ENCODE measurements at places on chromosomes 6 and 20.

- DNase-seq: no peak
Observed at GRCh38 chr6:20479526-20479925, 54.7 kb upstream of the CDKAL1 start.

DNA sequence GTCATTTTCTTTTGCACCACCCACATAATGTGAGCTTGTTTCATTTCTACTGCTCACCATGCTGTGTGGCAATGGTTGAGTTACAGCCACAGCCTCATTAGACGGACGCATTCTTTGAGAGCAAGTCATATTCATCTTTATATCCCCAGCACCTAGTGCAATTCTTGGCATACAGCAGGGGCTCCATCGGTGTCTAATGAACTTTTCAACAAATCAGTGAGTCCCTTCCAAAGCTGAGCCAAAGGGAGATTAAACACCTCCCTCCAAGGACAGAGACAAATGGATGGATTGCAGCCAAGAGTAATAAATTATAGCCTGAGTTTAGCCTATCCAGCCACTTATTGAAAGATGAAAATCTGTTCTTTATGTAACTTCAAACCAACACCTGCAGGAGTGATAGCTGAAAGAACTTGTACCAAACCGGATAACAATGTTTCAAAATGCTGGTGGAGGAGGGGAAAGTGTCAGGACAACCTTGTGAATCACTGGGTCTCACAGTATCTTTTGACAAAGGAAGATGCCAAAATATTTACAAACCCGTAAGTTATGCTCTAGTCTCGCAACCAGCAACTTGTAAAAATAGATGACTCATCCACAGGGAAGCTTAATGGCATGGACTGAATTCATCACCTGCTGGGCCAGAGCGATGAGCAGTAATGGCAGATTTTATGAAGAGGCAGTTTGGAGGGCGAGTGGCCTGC lies 139.0 kb downstream of the PXDC1 start:
- no peak for DNase-seq

DNA sequence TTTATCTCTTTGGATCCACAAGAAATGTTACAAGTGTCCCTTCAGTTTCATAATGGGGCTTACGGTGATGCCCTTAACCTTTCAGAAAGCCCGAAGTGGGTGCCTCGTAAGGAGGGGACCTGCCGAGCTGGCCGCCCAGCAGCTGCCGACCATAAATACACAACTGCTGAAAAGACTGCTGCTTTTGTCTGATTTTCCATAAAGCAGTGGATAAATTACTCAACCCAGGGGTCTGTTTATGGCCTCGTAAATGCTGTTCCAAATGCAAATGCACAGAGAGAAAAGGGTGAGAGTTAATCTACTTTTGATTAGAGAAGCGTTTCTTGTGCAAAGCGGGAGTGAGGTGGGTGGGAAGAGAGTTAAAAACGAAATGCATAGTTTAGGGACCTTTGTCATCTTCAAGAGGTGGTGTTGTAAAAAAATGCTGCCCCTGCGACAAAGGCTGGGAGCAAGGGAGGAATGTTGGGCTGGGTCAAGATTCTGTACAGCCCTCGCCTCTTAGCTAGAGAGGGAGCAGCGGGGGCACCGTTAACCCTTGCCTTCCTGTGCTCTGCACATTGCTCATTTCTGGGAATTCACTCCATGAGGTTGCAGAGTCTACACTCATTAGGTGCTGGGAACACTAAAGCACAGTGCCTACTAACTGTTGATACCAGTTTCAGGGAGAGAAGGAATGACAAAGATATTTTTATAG lies 112.0 kb upstream of the MTHFD1L start:
- DNase-seq: no peak

GRCh38 chr6:29602564-29603361 lies 17.8 kb downstream of the OR2H2 start:
- DNase-seq: no peak

- no peak for DNase-seq
Observed at GRCh38 chr20:52996658-52997057, 24.5 kb downstream of the TSHZ2 start.

DNA sequence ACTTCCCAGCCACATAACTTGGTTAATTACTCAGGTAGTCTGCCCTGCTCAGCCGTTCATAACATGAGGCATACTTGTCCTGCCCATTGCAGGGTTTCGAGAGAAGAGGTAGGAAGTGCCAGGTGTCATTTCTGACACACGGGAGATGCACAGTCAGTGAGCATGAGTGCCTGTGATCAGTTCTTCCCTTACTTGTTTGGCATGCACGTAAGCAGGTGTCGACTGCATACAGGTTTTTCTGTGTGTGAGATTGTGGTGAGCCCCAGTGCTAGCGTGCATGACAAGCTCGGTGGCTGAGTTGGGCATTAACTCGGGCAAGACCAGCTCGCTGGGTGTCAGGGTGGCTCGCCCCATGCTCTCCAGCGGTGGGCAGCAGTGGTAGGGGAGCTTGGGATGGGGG lies 51.2 kb upstream of the SLC22A1 start:
- no peak for DNase-seq

GRCh38 chr20:25856256-25856884 lies 159.7 kb upstream of the ZNF337 start:
- DNase-seq: no peak

DNA sequence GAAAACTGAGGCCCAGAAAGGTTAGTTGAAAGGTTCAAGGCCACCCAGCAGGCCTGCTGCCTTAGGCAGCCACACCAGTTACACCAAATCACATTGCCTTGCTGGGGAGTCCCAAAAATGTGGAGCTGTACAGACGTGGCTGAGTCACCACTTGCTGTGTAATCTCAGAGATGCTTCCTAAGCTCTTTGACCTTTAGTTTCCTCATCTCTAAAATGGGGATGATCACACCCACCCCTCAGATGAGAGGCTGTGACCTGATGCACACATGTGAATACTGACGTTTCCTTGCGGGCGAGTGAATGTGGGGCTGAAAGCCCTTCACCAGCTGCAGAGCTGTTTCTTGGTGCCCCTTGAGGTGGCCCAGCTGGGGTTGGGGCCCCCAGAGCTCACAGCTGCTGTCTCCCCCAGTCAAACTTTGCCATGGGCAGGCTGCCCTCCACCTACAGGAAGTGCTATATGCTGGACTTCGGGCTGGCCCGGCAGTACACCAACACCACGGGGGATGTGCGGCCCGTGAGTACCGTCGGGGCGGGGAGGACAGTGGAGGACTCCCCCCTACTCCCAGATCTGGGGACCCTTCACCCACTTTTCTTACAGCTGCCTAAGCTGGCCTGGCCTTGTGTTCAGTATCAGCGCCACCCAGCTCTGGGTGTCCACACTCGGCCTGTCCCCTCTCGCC lies 11.0 kb downstream of the TTBK1 start:
- no peak for DNase-seq

DNA sequence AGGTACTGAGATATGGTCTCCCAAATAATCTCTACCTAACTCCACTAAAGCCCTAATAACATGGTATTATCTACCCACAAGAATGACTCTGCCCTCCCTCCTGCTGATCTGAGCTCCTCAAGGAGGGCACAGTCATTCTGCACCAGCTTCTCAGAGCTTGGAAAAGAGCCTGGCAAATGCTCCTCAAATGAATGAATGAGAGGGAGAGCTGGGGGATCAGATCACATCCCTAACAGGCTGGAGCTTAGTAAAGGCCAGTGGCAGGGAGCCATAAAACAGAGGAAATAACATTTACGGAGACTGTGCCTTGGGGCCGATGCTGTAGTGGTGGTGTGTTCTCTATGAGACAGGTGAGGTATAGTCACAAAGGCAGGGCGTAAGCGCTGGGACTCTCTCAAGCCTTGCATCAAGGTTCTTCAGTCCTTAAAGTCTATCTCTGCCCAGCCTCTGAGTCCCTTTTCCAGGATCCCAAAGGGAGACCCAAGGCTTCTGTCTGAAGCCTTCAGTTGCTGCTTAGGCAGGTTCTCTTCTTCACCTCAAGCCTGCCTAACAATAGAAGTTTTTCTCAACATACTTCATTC lies 7.2 kb upstream of the NNAT start:
- no peak for DNase-seq

GRCh38 chr6:112254921-112255320 lies 554 bp upstream of the LAMA4 start:
- no peak for DNase-seq

DNA sequence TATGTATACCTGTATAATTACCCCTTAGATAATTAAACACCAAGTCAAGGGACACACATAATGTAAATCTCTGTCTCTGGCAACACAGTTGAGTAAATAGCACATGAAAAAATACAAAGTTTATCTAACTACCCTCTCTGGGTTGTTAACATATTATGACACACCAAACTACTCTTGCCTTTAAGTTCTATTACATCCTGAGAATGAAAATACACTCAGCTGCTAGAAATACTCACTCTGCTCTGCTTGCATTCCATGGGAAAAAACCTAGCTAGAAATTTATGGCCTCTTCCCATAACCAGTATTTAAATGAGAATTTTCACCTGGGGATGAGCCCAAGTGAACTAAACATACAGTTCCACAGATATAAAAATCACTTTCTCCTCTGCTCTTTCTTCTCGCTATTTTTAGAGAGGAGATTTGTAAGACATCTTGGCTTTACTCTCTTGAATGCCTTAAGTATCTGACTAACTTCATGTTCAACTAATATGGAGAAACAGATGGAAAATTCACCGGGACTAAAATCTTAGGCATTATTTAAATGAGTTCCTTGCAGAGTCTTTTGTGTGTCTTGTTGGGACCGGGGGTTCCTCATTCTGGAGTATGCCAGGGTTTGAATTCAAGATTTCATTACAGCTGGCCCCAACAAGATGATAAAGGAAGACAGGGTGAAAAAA lies 140.9 kb downstream of the GJA10 start:
- DNase-seq: no peak

DNA sequence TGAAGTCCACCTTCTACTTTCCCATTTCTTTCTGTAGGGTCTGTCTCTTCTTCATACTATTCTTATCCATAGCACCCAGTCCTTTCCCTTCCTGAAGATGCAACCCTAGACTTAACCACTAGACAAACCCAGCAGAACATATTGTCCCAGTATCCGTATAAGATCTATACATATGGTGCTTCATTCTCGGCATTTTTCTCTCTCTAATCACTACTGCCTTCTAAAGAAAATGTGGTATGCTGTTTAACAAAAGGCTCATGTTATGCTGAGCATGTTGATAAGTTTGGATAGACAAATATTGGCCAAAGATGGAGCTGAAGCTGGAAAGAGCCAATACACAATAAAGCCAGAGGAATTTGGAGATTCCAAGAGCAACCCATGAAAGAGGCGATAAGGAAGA lies 212.6 kb downstream of the MAFB start:
- DNase-seq: no peak

DNA sequence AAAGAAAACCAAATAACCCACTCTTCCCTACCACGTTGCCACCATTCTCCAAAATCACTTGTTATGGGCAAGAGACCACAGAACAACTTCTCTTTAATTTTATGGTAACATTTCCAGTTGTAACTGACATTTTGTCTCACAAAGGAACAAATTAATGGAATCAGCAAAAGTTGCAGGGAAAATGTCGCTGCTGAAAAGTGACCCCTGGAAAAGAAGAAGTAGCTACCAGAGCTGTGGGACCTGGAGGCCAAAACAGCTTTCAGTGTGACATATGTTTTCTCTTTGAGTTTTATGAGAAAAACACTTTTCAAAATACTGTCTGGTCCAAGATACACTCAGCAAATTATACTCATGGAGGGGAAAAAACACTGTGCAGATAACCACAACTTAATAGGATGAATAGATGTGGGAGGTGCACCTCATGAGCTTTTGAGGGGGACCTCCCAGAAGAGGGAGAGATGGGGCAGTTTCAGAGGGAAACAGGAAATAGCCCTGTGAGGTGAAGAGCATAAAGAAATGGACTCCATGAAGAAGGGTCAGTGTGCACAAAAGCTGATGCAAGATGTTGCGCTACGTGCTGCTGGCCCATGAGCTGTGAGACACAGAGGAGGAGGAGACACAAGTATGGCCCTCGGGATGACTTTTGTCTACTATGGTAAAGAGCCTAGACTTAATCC lies 87.3 kb downstream of the DTNBP1 start:
- no peak for DNase-seq

DNA sequence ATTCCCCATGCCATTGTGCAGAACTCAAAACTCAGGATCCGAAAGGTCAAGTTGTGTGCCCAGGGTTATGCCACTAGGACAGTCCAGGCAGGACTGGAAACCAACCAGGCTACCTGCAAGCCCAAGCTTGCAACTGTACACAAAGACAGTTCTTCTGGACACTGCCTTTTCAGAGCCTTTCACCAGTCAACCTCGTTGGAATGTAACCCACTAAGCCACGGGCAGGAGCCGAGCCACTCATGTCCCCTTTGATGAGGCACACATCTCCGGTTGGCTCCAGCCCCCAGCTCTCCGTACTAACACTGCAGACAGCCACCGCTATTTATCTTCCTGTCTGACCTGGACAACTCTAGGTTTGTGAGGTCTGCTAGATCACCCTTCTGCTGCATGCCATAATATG lies 62.5 kb downstream of the BMP7 start:
- DNase-seq: no peak

DNA sequence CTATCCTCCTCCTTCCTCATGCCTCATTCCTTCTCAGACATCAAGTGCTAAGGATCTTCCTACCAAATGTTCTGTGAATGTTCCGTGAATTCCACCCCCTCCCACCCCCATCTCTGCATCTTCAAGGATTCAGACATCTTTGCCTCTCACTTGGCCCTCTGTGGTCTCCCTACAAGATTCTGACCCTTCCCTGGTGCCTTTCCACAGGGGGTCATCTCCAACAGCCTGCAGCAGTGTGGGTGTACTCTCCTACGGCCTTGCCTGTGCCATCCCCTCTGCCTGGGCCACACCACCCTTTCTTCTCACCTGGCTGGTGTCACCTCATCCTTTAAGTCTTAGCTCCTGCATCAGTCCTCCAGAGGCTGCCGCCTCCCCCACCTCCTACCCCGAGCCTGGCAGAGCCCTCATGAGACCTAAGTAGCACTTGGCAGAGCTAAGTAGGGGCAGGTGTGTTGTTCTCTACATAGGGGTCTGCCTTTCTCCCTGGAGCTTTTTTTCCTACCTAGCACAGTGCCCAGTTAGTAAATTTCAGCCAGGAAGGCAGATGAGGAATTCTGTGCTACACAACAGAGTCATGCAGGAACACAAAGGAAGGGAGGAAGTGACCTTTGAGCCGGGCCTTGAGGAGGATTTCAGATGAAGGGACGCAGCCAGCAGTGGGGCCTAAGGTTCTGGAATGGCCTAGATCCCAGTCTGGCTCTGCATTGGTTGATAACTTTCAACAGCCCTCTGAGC lies 43.1 kb downstream of the TM9SF4 start:
- no peak for DNase-seq

- no peak for DNase-seq
Observed at GRCh38 chr20:25459916-25460535, 52.6 kb downstream of the GINS1 start.

DNA sequence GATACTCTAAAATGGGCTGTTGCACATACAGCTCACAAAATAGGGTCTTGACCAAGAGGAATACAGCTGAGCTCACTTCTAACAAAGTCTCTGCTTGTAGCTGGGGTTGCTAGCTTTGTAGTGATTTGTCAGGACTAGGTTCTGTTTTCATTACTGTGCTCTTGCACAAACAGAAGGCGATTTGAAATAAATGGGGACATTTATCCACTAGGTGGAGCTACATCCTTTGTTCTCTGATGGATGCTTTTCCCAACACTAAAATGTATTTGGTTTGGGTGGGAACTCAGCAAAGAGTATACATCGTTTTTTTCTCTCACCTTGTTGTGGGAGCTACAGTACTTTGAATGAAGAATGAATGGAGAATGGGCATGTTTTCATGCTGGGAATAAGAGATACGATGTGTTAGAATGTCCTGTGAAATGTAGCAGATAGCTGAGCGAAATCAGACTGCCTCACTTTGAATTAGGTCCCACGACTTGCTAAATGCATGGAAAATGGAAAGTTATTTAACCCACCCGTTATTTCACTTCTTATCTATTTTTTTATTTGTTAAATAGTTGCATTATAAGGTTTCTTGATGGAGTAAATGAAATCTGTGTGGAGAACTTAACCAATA lies 494.7 kb upstream of the MAP3K7 start:
- DNase-seq: no peak

GRCh38 chr6:89758830-89759229 lies 60.8 kb downstream of the MDN1 start:
- DNase-seq: no peak

Data from stimulated activated CD4-positive, alpha-beta T cell treated with anti-CD3 and anti-CD28 coated beads, Interleukin-1b, Interleukin-23, amount 100 ng/mL, for 1 hour (primary cell).